ENCODE measurements at places on chromosomes 7 and 10.
A peak's percentile ranks its signal among the peaks of the same experiment; 100 is the strongest.

DNA sequence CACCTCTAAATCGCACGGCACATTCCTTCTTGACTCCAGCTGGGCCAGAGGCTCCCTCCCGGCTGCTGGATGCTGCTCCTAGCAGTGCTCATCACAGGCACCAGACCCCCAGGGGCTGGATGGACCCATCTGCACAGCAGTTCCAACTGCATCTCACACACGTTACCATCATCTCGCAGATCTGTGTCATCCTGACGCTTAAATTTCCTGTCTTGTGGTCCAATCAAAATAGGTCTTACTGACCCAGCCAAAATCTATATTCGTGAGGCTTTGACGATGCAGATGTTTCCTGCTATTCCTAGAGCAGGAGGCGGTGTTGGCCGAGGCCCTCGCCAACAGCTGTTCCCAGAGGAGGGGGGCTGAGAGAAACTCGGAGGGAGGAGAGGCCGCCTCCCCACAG, 108.0 kb downstream of the MKI67 start:
- DNase-seq: no peak

DNA sequence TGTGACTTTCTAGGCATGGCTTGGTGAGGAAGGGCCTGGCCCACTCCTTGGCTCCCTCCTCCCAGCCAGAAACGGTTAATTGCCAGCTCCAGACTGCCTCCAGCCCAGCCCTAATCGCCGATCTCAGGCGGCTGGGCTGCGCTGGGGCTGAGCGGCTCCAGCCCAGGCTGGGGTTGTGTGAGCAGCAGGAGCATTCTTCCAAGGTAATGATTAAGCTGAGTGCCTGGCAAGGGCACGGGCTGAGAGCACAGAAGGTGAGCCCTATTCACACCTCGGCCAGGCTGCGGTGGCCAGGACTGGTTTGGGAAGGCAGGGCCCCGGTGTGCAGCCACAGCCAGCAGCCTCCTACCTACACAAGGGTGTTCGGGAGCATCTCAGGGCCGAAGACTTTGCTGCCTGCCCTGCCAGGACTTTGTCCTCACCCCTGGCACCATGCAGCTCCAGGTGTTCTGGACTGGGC, at the start of gene TMEM72:
TSS of gene TMEM72 (plus strand) at position 257 of the 460 bp plus-strand sequence. CDS start at position 433, 176 bp downstream.
- no peak for DNase-seq

GRCh38 chr10:131831561-131831960, 69.2 kb upstream of the PPP2R2D start:
- peak; percentile 8 for DNase-seq

DNA sequence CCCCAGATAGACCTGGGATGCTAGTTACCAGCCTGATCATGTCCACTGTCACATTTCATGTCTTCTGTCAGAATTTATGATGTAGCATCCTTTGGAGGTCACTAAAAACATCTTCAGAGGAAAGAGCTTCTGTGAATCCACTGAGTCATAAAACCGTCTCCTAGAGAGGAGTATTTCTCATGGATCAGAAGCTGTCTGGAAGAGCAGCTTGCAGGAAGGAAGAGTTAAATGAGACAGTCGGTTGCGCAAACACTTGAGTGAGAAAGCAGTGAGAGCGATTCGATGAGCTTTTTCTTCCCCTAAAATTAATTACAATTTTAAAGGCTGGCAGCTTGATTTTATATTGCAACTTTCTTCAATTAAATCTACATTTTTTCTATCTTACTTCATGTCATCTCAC, 47.2 kb upstream of the WDR11 start:
- no peak for DNase-seq

GRCh38 chr7:36967387-36967786, 243.1 kb upstream of the AOAH start:
- no peak for DNase-seq

- DNase-seq: no peak
Measured at GRCh38 chr7:126838194-126838593, 414.5 kb downstream of the GRM8 start.

GRCh38 chr7:138878051-138878450, 80.1 kb upstream of the ATP6V0A4 start:
- no peak for DNase-seq

DNA sequence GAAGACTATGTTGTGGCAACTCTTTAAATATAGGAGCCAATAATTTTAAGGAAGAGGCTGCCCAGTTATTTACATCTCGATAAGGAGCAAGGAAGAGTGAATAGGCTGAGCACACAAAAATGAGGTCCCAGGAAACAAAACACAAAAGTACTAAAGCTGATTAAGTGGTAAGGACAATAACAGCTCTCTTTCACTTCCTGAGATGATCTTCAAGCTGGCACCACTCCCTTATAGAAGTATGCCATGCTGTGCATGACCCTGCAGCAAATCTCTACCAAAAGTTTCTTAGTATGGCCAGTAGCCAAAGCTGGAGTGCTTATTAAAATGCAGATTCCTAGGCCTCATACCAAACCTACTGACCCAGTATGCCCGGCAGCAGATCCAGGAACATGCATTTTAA, 39.7 kb downstream of the CADPS2 start:
- no peak for DNase-seq

DNA sequence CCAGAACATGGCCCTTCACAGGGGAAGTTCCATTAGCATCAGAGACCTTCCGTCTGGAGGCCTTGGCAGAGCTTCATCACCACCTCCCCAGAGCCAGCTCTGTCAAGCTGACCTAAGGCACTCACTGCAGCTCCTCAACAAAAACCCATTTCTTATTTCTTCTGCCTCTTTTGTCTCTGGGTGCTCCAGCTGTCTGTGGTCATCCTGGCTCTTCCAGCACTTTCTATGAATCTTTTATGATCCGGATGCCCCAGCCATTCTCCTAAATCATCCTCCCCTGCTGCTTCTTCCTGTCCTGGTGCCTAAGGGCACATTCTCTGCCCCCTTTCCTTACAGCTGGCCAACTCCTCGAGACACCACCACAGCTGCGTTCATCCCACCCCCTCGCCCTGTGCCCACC, 171.7 kb upstream of the INSYN2A start:
- DNase-seq: no peak

DNA sequence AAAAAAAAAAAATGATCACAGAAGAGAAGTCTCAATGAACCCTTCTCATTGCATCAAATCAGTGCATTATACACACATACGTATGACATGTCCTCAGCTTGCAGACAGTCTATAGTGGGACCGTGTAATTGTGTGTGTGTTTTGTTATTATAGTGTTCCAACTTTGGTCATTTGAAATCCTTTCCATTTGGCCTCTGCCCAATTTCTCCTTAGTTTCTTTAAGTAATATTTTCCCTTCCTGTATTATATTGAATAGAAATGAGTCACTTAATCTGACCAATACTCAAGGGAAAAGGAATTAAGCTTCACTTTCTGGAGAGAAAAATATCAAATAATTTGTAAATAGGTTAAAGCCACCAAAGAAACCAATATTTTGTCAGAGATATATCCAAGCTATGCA, 415.5 kb upstream of the SORCS1 start:
- DNase-seq: no peak

DNA sequence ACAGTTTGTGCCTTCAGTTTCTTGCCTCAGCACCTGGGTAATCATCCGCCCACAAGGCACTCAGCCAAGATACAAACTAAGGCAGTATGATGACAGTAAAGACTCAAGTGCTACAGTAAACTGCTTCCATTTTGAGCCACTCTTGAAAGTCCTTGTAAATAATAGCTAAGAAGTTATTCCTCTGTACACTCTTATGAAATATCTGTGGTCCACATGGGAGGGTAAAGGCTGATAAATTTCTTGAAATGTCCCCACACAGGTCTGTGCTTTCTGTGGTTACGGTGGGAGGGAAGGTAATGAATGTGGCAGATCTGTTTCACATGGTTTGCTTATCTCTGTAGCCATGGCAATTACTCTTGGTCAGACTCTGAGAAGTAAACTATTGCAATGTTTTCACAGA, 551.0 kb upstream of the ZWINT start:
- DNase-seq: no peak

GRCh38 chr10:76479103-76479790, 1047.8 kb downstream of the LRMDA start:
- DNase-seq: no peak

DNA sequence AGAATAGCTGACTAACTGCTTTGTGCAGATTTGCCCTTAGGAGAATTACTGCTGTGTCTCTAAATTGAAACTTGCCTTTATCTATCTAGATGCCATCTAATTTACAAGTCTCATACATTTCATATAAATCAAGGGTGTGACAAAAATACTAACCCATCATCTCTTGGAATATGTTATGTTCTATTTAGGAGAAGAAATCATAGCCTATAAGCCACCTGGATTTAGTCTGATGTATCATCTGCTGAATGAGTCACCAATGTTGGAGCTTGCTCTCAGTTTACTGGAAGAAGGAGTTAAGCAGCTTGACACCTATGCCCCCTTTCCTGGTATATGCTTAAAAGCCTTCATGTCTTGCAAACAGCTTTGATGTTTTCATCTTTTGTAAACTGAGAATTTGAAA, 43.5 kb downstream of the NUP205 start:
- no peak for DNase-seq

- no peak for DNase-seq
Measured at GRCh38 chr7:111486472-111487142, 75.7 kb downstream of the IMMP2L start.

GRCh38 chr7:135328053-135328452, 94.4 kb downstream of the STRA8 start:
- DNase-seq: no peak
